ENCODE measurements at places on chromosomes 5 and 9.
A peak's percentile ranks its signal among the peaks of the same experiment; 100 is the strongest.

GRCh38 chr5:164054461-164054860 lies 549.0 kb downstream of the MAT2B start:
- no peak for DNase-seq

- DNase-seq: no peak
Measured at GRCh38 chr5:22901885-22902284, 48.7 kb upstream of the CDH12 start.

- no peak for DNase-seq
Measured at GRCh38 chr5:148992265-148992664, 70.6 kb downstream of the SH3TC2 start.

DNA sequence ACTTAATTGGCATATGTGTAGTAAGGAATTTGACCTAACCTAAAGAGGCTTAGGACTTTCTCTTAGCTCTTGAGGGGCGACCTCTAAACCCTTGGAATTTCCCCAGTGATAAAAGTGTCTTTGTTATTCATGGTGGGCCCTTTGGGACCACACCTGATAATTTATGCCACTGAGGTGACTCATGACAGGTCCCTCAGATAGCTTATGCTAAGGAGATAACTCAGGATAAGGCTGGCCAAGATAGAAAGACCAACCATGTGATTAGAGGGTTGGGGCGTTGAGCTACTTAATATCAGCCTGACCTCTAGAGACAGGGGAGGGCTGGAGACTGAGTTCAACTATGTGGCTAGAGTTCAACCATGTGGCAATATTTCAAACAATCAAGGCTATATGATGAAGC lies 218.1 kb downstream of the AP3B1 start:
- DNase-seq: no peak

- DNase-seq: no peak
Measured at GRCh38 chr5:16889203-16889971, 46.7 kb downstream of the MYO10 start.

DNA sequence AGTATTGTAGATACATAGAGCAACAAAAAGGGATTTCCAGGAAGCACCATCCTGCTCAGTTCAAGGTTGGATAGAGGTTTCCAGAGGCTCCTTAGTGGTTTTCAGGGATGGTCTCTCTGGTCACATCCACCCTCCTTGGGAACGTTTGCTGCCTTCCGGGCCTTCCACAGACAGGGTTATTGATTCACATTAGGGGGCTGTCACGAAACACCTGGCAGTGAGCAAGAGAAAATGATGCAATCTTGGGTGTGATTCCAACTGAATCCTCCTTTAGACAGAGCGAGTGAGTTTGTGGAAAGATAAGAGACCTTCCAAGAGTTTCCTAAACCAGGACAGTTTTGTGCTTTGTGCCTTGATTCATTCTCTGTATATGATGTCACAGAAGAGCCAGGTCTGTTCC lies 43.8 kb upstream of the CTSL start:
- no peak for DNase-seq

DNA sequence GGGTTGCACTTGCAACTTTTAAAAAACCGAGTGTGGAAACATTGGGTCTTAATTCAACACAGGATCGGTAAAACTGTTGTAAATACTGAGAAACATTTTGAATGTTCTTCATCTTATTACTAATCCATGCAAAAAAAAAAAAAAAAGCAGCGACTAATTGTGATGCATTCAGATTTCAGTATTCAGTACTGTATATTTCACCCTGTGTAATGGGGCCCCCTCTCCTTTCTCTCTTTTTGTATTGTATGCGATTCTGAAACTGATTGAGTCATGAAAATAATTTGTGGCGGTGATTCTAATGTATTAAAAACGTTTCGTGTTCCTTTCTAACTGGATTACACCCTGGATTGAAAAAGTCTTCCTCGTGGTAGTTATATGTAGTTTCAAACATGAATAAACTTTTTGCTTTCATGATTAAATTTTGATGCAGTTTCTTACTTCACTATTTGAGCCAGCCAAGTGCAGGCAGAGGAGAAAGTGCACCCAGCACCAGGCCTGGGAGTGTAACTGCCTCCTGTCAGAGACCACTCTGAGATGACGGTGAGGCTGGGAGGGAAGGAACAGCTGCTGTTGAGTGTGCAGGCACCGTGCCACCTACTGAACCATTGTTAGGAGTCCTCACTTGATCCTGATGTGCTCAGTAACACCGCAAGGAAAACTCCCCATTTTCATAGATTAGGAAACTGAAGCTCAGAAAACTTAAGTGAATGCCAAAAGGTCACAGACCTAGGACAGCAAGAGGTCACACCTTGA lies 220.0 kb downstream of the PBX3 start:
- DNase-seq: no peak

DNA sequence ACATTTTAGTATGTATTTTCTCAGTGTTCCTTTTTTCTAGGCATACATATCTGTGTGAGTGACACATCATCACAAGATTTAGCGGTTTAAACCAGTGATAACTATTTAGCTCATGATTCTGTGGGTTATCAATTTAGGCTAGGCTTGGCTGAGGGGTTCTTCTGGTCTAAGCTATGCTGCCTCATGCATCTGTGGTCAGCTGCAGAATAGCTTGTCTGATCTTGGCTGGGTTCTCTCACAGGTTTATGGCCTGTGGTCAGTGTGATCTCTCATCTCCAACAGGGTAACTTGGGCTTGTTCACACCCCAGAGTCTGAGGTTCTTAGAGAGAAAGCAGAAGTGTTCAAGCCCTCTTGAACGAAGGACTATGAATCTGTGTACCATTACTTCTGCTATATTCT lies 363.3 kb downstream of the KDM4C start:
- peak; percentile 9 for DNase-seq

DNA sequence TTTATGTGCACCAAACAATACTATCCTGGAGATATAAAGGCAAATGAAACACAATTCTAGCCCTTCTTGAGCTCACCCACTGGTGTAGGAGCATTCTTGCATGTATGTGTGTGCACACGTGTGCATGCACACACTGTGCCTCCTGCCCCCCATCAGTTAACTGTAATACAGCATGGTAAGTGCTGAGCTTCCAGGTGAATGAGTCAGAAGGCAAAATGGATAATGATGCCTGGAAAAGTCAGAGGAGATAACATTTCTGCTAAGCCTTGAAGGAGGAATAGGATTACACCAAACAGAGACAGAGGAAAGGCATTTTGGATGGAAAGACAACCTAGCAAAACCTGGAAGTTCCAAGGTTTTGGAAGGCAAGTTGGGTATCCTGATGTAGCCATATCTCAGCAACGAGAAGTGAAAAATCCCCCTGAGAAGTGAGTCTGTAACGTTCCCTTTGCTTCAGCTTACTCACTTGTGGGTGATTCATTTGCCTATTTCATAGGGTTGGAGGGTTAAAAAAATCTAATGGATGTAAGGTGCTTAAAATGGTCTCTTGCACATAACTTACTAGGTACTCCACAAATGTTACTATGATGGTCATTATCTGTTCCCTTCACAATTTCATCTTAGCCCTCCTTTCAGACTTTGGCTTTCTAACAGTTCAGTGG lies 101.4 kb upstream of the STC2 start:
- no peak for DNase-seq

DNA sequence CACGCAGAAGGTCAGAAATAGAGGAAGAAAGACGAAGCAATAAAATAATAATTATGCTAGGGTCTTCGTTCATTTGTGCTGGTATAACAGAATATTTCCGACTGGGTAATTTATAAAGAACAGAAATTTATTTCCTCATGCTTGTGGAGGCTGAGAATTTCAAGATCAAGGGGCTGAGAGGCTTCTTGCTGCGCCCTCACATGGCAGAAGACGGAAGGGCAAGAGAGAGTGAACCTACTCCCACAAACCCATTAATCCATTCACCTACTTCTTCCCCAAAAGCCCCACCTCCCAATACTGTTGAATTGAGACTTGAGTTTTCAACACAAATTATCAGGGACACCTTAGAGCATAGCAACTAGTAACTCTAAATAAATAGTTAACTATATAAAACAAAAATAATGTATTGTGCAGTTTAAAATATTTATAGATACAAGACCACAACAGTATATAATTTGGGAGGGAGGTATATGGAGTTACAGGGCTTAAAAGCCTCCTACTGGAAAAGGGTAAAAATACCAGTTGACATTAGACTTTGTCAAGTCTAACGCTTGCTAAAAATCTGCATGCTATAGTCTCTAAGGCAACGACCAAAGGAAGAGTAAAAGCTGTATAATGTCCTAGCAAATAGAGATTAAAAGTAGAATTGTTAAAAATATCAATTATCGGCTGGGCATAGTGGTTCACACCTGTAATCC lies 40.3 kb upstream of the NAA35 start:
- peak; percentile 38 for DNase-seq

GRCh38 chr9:84828046-84828445 lies 158.5 kb downstream of the NTRK2 start:
- no peak for DNase-seq

GRCh38 chr9:130640681-130641080 lies 23.7 kb upstream of the PRDM12 start:
- no peak for DNase-seq

DNA sequence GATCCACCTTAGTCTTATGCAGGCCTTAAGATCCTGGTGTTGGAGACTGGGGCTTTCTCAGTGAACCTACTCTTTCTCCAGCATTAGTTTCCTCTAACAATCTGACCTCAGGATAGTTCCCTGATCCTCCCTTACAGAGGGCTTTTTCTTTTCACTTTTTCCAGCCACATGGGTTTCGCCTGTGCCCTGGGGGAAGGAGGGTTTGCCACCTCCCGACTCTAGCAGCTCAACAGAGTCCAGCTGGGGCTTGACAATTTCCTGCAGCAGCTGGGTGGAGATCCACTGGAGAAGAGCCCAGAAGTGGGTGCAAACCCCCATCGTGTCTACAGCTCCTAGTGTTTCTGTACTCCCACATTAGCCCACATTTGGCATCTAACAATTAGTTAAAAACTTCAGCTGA lies 7.6 kb upstream of the TMEM252 start:
- DNase-seq: no peak

DNA sequence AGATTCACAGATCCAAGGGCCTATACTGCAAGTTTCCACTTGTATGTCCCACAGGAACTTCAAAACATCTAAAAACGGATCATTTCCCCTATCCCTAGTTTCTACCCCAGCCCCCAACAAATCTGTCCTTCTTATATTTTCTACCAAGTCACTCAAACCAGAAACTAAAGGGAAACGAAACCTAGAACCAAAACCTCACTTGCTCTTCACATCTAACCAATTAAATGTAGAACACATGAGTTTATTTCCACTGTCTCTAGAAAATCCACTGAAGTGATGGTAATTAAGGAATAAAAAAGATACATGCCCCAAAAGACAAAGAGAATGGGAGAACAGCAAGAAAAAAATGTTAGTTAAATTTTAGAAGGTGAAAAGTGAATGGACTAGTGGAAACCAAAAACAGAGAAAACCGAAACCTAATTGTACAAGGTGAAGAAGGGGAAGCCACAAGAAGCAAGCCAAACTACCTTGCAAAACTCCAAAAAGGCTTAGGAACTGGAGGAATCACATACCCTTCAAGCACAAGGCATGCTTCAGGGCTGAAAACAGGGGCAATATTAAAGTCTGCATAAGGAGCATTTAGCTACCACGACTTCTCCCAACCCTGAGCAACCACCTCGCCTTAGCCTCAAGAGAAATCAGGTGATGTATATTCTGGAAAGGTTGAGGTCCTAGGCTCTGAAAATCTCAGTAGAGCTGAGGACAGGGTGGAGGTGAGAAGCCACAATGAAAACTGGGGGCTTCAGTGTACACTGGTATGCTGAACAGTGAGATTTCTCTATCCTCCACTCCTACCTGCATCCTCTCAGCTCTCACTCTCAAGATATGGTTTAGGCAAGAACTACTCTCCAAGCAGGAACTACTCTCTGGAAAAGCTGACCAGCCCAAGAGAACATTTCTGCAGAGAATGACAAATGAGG lies 11.1 kb downstream of the SMU1 start:
- DNase-seq: peak; percentile 59

GRCh38 chr9:94443032-94443722 lies 111.7 kb upstream of the PCAT7 start:
- no peak for DNase-seq

DNA sequence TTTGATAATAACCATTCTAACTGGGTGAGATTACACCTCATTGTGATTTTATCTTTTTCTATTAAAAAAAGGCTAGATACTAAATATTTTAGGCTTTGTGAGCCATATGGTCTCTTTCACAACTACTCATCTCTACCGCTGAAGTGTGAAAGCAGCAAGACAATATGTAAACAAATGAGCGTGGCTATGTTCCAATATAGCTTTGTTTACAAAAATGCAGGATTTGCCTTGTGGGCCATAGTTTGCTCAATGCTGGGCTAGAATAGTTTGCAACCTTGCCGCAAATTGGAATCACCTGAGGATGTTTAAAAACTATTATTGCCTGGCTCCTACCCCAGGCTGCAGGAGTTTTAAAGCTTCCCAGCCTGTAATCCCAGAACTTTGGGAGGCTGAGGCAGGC lies 10.2 kb upstream of the GPR150 start:
- no peak for DNase-seq

GRCh38 chr5:77707791-77708190 lies 68.3 kb downstream of the TBCA start:
- no peak for DNase-seq

- DNase-seq: no peak
Measured at GRCh38 chr5:83095957-83096539, 18.7 kb downstream of the XRCC4 start.

DNA sequence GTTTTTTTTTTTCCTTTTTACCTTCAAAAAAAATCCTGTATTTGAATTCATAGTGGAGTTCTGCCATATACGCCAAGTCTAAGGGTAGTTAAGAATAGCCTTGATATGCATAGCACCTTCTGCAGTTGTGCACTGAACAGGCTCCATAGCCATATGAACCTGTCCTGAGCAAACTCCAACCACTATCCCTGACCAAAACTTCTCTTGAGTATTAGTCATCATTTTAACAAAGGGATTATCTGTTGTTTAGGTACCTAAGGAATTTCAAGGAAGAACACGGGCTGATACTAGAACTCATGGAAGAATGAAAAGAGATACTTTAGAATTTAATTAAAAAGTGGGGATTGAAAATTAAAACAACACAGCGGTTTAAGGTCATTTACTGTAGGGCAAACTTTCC lies 1.9 kb upstream of the FBXO38 start:
- DNase-seq: no peak

- DNase-seq: no peak
Measured at GRCh38 chr5:102865171-102865509, 110.0 kb downstream of the PAM start.

DNA sequence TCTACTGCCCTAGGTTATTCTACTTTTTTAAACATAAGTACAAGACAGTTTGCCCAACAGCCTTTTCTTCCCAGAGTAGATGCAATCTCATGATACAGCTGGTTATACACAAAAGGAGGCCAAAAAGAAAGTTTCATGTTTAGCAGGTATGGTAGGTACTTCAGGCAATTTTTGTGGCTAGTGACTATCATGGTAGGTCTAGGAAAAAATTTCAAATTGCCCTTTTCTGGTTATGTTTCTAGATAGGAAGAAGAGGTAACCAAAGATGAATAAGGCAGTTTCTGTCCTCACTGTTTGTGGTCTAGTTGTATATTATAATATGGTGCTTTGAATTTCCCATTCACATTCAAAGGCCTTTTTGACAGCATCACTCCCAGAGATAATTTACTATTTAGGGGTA lies 19.7 kb downstream of the MEGF9 start:
- no peak for DNase-seq
